ENCODE measurements at places on chromosomes 5 and 9.

DNA sequence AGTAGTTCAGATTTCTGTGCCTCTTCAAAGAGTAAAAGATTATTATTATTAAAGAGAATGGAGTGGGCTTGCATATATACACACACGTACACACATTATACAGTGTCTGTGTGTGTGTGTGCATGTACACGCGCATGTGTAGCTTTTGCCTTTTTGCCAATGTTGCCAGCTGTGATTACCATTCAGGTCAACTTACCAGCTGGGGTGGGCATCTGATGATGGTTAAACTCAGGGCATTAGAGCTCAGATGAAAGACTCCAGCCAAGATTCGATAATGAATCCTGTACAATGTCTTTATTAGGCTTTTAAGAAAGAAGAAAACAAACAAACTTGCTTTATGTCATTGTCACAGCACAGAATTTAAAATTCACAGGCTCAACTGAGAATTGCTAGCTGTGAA is 296.5 kb upstream of the DMAC1 start:
- DNase-seq, result no peak

- no peak for DNase-seq
Measured at GRCh38 chr5:175254155-175254554, 189.8 kb downstream of the DRD1 start.

GRCh38 chr9:123073991-123074422 is 40.5 kb downstream of the GPR21 start:
- DNase-seq, result peak; percentile 12

DNA sequence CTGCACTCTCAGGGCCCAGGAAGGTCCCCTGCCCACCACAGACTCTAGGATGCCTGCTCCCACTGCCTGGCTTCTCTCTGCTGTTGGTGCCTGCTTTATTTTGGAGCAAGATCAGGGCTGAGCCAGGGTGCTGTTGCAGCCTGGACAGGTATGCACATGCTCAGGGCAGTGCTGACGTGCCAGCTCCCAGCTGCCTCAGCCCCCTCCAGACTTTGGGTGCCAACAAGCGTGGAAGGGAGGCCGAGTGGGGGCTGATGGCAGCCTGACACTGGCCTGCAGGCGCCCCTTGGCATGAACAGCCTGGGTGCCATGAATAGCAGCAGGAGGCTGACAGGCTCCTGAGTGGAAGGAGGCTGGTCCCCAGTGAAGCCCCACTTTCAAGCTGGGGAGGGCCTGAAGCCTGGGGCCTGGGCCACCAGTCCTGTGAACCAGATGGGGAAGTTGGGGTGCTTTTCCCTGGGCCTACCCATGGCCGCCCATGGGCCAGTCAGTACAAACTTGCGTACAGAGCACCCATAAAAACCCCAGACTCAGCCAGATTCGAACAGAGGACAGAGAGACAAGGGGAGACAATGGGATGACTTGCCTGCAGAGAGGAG is 6.8 kb downstream of the AMBP start:
- no peak for DNase-seq

GRCh38 chr5:8865686-8866374 is 680.0 kb downstream of the SEMA5A start:
- no peak for DNase-seq
